ENCODE measurements at places on chromosomes 3 and 15. TPM values are rescaled to one million over a fixed set of nuclear protein-coding genes. Genes with fewer than 3 reads are reported as not detected.

GRCh38 chr3:4398120-4398940 lies 68.7 kb downstream of the SUMF1 start:
- no peak for DNase-seq

- DNase-seq: peak; percentile 56
Observed at GRCh38 chr3:141410408-141410807, 42.1 kb downstream of the ZBTB38 start.

- DNase-seq: no peak
Observed at GRCh38 chr3:71524672-71525071, 58.9 kb downstream of the FOXP1 start.

The SCN5A gene
- total RNA-seq: 2.7 TPM

DNA sequence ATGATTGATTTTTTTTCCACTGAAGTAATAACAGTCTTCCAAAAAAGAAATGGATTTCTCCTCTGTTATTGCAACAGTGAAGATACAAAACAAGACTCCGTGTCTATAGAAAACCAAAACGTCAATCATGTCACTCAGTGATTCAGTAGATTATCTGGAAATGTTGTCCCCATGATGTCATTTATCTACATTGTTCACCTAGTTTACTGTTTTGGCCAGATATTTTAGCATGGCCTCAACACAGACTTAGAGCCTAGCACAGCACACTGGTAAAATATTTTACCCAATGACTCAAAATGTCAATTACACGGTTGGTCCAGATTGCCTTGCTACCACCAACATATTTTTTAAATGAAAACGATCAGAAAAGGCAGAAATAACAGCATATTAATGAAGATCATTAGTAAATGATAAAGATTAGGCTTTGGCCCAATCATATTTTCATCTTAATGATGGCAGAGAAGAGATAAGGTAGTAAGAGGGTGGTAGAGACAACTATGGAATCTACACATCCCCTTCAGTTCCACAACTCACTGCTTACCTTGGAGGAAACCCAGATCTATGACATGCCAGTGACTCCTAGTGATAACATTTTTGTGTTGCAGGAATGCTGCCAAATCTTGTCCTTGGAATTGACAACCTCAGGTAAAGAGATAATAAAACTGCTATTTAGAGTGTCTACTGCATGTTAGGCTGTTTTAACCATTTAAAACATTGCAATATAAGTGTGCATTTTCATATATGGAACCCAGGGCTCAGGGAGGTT lies 347.7 kb upstream of the ARPP21 start:
- DNase-seq: no peak

The RTP1 gene
- total RNA-seq: 2.5 TPM

- no peak for DNase-seq
Observed at GRCh38 chr15:40192942-40193341, 32.1 kb downstream of the BUB1B start.

- peak; percentile 57 for DNase-seq
Observed at GRCh38 chr3:127457094-127457475, 133.4 kb downstream of the TPRA1 start.

- no peak for DNase-seq
Observed at GRCh38 chr3:81947359-81947758, 185.9 kb upstream of the GBE1 start.

DNA sequence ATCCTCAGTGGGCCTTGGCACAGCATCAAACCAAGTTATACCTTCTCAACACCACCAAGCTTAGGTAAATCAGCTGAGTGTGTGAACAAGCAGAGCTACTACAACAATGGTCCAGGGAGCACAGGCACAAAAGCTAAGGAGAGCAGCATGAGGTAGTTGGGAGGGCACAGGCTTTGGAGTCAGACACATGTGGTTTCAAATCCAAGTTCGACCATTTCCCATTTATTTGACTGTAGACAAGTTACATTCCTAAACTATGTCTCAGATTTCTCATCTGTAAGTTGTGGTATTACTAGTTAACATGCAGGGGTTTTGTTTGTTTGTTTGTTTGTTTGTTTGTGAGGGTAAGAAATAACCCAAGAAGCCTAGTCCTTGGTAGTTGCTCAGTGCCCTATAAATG lies 46.9 kb downstream of the MLH1 start:
- no peak for DNase-seq

- DNase-seq: no peak
Observed at GRCh38 chr3:194431554-194431953, 32.5 kb upstream of the GP5 start.

DNA sequence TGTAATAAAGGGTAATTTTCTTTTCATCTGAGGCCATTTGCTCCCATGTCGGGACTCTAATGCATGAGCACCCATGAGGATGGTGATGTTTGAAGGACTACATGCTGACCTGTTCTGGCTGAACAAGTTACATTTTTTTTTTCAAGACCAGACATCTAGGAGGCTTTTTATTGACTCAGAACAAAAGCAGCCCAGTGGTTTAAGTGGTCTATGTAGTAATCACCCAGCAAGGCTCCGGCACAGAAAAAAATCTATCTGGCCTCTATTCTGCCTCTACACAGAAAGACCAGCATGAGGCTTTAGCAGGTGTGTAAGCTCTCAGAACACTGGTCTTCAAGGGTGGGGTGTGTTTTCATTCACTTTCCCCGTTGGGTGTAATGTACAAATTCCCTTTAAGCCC lies 95.1 kb upstream of the ZBED2 start:
- DNase-seq: no peak

GRCh38 chr3:62558549-62559112 lies 185.3 kb upstream of the FEZF2 start:
- DNase-seq: no peak

The FBXW12 gene
- total RNA-seq: 1.2 TPM

The NECTIN3 gene
- total RNA-seq: 45.7 TPM

GRCh38 chr3:25339225-25339624 lies 88.8 kb upstream of the RARB start:
- no peak for DNase-seq

- no peak for DNase-seq
Observed at GRCh38 chr15:68765602-68766368, 54.9 kb downstream of the ANP32A start.

DNA sequence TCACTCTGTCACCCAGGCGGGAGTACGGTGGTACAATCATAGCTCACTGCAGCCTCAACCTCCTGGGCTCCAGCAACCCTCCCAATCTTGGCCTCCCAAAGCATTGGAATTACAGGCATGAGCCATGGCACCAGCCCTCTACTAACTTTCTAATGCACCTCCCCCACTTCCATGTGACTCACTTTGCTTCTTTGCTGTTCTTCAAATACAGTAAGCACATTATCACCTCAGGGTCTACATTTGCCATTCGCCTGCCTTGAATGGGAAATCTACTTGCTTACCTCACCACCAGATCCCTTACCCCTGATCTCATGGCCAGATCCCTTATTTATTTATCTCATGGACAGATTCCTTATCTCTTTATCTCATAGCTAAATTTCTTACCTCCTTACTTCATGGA lies 235.3 kb downstream of the KCNMB2 start:
- no peak for DNase-seq

- DNase-seq: no peak
Observed at GRCh38 chr15:47857776-47858167, 140.5 kb downstream of the SEMA6D start.

DNA sequence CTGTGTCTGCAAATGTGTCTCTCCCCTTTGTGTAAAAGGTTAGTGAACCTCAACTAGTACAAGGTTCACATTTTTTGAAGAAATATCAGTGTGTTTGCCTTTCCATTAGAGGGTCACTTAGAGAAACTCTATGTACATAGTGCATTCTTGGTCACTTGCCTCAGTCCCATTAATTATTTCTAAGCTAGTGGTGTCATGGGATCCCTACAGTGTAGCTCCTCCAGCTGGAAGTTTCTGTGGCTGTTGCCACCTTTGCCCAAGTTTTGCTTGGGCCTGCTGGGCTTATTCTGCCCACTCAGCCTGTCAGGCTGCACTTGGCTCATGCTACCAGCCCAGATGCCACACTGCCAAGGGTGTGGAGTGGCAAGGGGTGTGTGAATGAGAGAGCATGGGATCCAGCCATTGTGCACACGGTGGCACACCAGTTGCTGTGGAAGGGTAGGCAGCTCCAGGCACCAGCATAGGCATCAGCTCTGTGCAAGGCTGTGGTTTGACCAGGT lies 161.7 kb downstream of the ARPP21 start:
- no peak for DNase-seq

The NPAP1 gene
- total RNA-seq: 0.77 TPM

DNA sequence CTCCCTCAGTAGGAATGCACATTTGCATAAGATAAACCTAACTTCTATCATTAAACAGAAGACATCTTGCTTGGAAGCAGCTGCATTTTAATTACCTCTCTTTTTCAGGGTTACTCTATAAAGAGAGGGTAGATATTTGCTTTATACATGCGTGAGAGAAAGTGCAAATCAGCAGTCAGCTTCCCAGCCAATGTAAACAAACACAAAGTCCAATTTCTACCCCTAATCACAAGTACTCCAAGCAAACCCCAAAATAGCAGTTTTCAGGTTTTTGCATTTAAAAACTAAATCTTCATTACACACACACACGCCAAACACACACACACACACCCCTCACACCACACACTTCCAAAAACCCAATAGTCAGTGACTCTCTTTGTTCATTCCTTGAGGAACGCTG lies 303.9 kb upstream of the ALCAM start:
- no peak for DNase-seq

- no peak for DNase-seq
Observed at GRCh38 chr3:141526709-141527108, 39.9 kb downstream of the RASA2 start.

Measured in dorsolateral prefrontal cortex (tissue), 122 donors.